ENCODE measurements at places on chromosomes 3 and 15.

DNA sequence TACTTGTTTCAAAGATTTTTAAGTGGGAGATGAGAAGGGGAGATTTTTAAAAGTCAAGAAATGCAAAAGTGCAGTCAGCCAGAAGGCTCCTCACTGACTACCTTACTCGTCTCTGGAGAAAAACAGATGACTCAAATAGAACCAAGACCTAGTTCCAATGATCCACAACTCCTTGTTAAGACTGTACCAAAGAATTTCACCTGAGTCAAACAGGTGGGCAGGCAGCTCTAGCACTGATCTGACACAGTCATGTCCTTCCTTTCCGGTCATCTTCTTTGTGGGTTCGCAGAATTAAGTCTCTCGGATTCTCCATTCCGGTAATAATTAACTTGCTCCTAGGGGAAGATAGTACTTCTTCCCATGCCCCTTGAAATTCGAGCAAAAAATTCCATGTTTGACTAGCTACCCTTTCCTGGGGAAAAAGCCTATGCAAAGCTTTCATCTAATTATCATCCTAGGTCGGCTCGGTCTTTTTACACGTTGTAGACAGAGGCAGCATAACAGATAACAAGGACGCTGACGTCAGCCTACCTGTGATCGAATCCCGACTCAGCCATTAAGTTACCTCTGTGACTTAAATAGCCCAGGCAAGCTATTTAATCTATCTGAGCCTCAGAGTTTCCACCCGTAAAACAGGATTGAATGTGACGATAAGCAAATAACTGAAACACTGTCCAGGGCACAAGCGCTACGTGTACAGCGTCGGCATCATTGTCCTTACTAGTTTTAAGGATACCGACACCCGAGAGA lies 758 bp downstream of the SELENOK start:
- DNase-seq, result no peak

DNA sequence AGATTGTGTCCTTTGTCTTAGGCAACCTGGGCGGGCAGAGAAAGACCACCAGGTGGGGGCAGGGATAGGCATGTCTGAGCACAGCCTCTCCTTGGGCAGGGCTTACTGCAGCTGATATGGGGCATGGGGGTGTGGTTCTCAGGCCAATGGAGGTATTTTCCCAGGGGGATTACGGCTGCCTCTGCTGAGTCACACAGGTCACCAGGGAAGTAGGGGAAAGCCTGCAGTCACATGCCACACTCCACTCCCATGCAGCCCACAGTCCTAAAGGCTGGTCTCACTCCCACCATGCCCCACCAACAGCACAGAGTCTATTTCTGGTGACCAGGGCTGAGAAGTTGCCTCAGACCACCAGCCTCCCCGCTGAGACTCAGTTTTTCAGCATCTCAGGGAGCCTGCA lies 466.4 kb downstream of the DIPK2A start:
- DNase-seq, result no peak

DNA sequence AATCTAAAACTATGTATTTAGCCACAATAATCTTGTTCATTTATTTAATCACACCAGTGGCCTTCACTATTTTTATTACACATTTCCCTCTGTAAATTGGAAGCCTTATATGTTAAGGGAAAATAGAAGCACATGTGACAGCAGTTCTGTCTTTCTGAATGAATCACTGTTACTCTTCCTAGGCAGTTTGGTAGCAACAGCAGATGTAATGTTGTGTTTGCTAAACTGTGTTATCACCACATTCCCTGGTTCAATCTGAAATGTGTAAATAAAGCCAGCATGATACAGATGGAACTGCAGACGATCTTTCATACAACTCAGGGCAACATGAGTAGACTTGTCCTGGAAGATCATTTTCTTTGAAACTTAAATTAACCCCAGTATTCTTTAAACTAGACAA lies 220.1 kb downstream of the MCTP2 start:
- DNase-seq, result no peak

DNA sequence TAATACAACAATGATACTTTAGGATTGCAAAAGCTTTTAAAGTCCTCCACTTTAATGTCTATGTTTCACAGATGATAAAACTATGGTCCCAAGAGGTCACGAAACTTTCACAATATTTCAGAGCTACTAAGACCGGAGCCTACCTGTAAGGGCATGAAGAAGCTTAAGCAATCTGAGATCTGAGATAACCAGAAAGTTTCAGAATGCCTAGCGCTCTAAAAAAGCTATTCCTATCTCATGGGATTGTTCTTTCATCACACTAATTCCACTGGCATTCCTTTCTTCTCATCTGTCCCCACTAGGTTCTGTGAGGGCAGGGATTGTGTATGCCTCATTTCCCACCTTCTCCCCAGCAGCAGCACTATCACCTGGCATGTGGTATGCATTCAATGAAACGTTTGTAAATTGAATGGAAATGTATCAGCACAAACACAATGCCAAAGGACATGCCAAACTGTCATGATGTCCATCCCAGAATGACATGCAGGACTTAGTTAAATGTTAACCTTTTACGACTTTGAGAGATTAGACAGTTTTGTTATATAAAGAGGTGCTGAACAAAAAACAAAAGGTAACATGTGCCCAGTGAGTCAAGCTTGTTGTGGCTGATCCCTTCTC lies 104.7 kb upstream of the NR2F2 start:
- DNase-seq, result no peak

DNA sequence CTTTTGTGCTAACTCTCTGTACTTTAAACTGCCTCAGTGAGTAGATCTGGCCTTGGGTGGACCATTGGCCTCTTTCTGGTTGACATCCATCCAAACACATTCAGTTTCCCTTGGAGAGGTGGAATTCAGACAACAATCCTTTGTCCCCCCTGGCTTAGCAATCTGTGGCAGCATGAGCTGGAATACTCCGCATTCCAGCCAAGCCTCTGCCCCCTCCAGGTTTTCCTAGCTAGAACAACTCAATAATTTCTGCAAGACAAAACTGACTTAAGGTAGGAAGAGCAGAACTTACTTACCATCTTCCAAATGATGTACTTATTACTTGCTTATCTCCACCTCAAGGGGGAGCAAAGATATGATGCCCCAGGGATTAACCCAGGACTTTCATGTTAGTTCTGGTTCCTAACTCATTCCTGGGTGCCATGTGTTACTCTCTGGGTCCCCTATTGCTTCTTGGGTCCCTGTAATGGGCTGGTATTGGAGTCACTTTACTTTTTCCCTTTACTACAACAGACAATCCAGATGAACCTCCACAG lies 21.8 kb upstream of the IL16 start:
- DNase-seq, result no peak

- DNase-seq, result peak; percentile 57
Observed at GRCh38 chr3:183822631-183823030, 2.7 kb downstream of the MAP6D1 start.

DNA sequence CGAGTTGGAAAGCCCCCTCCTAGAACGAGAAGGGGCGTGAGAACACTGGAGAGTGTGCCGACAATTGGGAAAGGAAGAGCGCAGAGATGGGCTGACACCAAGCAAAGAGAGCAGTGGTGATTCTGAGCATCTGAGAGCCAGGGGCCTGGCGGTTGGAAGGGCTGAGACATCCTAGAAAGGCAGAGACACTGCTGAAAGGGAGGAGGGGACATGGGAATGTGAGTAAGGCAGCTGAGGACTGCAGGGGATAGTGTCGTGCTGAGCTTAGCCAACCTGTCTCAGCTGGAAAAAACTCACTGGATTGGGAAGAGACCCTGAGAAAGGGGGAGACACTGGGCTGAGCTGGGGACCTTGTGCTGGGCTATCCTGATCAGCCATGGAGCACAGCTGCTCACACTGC lies 58.1 kb upstream of the SLC6A6 start:
- DNase-seq, result no peak

- no peak for DNase-seq
Observed at GRCh38 chr3:173838644-173839043, 441.1 kb downstream of the NLGN1 start.

GRCh38 chr3:48765376-48765775 lies 48.4 kb upstream of the IP6K2 start:
- peak; percentile 33 for DNase-seq

GRCh38 chr15:39188930-39189329 lies 391.9 kb upstream of the THBS1 start:
- DNase-seq, result no peak

DNA sequence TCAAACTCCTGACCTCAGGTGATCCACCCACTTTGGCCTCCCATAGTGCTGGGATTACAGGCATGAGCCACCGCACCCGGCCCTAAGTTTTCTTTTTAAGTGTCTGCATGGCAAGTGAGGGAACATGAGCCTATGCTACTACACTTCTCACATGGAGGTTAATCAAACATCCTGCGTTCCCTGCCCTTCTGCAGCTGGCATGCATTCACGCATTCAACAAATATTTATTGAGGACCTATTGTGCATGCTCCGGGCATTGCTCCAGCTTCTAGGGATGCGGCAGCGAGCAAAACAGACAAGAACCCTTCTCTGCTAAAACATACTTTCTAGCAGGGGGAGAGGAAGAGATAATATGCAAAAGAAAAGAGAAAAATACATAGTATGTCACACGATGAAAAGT lies 42.6 kb upstream of the ACKR4 start:
- DNase-seq, result peak; percentile 5

- no peak for DNase-seq
Observed at GRCh38 chr15:52213206-52213605, 22.0 kb upstream of the GNB5 start.

GRCh38 chr3:142595581-142595950 lies 627 bp upstream of the PLS1 start:
- no peak for DNase-seq
